ENCODE measurements at places on chromosomes 6 and 20.

- no peak for DNase-seq
Observed at GRCh38 chr20:60261333-60261732, 303.1 kb downstream of the CDH26 start.

DNA sequence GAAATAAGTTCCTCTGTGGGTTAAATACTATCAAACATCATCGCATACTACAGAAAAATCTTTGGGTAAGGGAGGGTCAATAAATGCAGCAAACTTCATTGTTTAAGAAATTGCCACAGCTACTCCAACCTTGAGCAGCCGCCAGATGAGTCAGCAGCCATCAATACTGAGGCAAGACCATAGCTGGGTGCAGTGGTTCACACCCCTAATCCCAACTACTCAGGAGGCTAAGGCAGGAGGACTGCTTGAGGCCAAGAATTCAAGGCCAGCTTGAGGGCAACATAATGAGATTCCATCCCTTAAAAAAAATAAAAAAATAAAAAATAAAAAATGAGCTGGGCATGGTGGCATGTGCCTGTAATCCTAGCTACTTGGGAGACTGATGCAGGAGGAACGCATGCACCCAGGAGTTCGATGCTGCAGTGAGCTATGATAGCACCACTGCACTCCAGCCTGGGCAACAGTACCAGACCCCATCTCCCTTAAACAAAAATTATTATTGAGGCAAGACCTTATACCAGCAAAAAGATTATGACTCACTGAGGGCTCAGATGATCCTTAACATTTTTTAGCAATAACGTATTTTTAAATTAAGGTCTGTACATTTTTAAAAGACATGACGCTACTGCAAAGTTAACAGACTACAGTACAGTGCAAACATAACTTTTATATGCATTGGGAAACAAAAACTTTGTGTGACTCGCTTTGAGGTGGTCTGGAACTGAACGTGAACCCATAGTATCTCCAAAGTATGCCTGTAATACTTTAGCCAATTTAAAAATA is 8.8 kb downstream of the SRPK1 start:
- DNase-seq, result no peak

GRCh38 chr20:41225091-41225490 is 87.7 kb downstream of the PLCG1 start:
- DNase-seq, result no peak

DNA sequence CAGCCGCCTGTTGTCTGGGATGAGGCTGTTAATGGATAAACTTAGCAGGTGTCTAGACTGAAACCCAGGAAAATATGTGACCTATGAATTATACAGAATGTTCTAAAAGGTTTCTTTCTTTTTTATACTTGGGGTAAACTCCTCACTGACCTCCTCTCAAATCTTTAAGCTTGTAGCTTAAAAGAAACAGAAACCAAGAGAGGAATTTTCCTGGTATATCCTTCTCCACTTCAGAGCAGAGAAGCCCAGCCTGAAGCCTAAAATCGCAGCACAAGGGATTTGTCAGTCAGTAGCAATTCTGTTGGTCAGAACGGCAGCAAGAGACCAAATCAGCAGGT is 99.4 kb upstream of the RIPOR2 start:
- DNase-seq, result no peak
